ENCODE measurements at places on chromosomes 11 and 22.

DNA sequence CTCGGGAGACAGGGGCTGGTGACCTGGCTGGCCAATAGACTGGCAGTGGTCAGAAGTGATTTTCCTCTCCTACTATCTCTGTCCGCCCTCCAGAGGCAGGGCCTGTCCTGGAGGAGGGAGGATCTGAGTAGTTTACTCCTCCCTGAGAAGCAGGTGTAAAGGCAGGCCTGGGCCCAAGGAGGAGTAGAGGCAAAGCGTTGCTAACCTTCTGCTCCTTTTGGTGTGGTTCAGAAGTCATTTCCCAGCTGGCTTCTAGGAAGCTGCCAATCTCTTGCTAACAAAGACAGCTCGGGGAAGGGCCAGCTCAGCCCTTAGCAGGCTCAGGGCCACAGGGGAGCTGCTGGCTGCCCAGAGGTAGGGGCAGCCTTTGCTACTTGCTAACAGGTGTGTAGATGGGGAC is 151.1 kb upstream of the NECTIN1 start:
- no peak for DNase-seq

GRCh38 chr11:3016861-3017260 is 24.7 kb upstream of the NAP1L4 start:
- no peak for DNase-seq

- no peak for DNase-seq
Observed at GRCh38 chr11:109033627-109034338, 368.9 kb downstream of the DDX10 start.

DNA sequence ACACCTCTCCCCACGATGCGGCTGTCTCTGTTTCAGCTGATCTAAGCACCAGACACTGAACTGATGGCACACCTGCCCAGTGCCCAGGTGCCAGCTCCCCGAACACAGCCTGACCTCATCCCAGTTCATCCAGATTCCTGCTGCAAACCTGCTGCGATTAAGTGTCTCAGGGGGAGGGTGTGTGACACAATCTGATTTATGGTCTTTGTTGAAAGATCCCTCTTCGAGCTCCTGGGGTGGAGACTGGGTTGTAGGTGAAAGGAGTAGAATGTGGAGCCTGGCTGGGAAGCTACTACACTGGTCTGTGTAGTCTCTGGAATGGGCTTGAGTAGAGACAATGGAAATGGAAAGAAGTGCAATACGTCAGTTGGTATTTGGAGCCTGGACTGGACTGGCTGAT is 390.3 kb downstream of the SHANK2 start:
- DNase-seq, result no peak

DNA sequence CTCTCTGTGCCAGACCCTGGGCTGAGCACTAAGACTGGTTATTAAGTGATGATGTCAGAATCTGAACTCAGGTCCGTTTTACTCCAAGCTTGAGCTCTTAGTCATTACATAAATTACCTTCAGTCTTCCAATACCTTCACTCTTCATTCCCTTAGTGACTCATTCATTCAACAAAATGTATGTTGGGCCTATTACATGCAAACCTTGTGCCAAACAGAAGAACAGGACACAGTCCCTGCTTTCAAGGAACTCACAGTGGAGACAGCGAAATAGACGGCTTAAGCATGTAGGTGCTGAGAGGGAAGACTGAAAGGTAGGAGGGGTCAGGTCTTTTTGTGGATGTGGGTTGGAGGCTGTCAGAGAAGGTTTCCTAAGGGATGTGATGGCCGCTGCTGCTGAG is 3.3 kb downstream of the KCTD14 start:
- no peak for DNase-seq

- no peak for DNase-seq
Observed at GRCh38 chr11:12066799-12067508, 43.4 kb upstream of the MICAL2 start.

- no peak for DNase-seq
Observed at GRCh38 chr22:46073683-46074504, 76.4 kb upstream of the PPARA start.

- no peak for DNase-seq
Observed at GRCh38 chr11:8258784-8259183, 4.9 kb downstream of the LMO1 start.

- no peak for DNase-seq
Observed at GRCh38 chr22:40251106-40251505, 73.4 kb downstream of the TNRC6B start.

DNA sequence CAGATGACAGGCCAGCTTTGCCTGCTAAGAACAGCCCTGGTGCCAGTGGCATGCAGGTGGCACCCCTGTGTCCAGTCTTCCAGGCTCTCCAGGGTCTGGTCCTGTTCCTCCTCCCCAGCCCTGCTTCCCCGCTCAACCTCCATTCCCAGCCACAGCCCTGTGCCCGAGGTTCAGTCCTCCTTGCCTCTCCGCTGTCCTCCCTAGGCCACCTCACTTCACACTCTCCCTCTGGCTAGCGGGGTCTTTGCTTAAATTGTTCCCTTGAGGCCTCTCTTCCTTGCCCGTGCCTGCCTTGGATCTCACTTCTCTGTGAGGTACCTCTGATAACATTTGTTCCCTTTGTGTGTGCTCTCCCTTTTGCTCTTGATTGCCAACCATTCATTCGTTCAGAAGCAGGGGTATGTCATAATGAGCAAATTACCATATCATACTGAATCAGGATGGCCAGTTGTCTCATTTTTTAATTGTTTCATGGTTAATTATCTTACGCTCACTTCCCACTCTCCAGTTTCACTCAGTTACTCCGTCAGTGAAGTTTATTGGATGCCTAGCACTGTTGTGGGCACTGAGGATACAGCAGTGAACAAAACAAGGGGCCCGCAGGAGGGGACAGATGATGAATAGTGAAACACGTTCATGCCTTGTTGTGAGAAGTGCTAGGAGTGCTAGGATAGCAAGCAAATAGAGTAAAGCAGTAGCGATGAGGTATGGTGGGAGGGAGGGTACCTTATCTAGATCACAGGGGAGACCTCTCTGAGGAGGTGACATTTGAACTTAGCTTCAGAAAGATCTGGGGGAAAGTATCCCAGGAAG is 7.4 kb downstream of the BMAL1 start:
- no peak for DNase-seq

GRCh38 chr22:44118645-44119315 is 61.9 kb upstream of the PARVG start:
- DNase-seq, result peak; percentile 19

DNA sequence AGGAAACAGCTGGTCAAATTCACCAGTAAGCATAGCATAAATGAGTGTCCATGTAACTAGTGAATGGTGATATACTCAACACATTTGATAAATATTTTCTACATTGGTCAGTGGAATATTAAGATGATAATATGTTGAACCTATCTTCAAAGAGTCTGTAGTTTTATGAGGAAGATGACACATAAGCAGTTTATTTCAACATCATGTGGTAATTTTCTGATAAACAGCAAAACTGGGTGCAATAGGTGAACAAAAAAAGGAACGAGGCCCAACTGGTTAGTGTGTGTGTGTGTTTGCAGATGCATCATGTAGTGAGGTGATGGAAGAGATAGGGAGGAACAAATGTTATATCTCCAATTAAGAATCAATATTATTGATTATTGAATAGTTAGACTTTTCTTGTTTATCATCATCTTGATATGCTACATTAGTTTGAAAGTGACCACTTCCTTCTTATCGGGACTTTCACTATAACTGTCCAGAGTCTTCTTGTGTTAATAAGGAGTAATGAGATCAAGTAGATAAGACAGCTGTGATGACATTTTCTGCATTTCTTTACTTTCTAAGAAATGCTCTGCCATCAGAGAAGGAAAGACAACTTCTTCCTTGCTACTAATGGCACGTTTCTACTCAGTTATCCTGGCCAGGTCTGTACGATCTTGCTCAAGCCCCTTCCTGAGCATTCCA is 270.7 kb downstream of the ETS1 start:
- DNase-seq, result no peak

GRCh38 chr11:134562196-134562595 is 150.2 kb upstream of the B3GAT1 start:
- DNase-seq, result no peak

DNA sequence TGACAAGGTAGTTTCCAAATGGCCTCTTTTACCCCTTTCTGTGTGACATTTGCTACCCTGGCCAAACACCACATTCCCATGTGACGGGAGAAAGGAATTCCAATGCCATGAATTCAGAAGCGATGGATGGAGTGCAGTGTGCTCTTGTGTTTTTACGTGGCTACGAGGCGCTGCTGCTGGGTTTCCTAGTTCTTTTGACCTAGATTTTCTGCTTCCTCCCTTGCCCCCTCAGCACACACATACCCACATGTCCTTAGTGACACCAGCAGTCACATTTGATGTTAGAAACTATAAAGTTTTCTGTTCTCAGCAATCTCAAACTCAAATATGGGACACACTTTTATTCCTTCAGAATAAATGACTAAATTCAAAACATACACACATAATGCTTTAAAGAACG is 7.8 kb upstream of the TMA7B start:
- DNase-seq, result no peak

GRCh38 chr11:1834779-1835670 is at the start of gene SYT8:
TSS of gene SYT8 (plus strand) at chr11:1834990. CDS start at chr11:1835106, 116 bp downstream.
- no peak for DNase-seq

DNA sequence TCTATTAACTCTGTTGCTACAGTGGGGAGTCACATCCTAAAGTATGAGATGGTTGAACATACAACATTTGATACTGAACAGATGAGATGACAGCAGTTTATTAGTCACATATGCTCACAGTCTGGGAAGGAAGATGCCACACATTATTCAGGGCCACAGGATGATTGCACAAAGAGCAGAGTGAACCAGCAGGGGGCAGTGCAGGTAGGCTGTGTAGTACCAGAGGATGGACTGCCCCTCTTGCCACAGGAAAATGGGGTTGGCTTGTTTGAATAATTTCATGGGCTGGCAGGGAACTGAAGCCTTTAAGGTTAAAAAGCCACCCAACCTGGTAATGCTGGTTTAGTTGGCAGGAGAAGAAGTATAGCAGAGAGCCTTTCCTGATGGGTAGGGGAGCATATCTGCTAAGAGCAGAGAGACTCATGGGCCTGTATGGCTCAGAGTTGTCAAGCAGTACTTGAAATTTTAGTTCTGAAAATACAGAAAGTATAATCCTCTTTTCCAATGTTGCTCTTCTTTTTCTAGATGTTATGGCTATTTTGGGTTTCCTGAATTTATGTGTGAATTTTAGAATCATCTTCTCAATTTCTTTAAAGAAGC is 180.4 kb upstream of the B3GAT1 start:
- no peak for DNase-seq

- no peak for DNase-seq
Observed at GRCh38 chr11:131762346-131763110, 392.1 kb downstream of the NTM start.

- DNase-seq, result no peak
Observed at GRCh38 chr22:45878051-45878781, 98.7 kb downstream of the WNT7B start.

DNA sequence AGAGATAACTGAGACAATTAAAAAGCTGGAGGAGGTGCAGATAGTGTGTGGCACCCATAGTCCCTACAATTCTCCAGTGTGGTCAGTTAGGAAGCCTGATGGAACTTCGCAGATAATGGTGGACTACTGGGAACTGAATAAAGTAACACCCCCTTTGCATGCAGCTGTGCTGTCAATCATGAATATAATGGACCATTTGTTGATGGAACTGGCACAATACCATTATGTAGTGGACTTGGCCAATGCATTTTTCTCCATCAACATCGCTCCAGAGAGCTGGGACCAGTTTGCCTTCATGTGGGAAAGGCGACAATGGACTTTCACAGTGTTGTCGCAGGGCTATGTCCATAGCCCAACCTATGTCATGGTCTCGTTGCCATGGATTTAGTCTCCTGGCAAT is 324.2 kb downstream of the TMEM135 start:
- no peak for DNase-seq

DNA sequence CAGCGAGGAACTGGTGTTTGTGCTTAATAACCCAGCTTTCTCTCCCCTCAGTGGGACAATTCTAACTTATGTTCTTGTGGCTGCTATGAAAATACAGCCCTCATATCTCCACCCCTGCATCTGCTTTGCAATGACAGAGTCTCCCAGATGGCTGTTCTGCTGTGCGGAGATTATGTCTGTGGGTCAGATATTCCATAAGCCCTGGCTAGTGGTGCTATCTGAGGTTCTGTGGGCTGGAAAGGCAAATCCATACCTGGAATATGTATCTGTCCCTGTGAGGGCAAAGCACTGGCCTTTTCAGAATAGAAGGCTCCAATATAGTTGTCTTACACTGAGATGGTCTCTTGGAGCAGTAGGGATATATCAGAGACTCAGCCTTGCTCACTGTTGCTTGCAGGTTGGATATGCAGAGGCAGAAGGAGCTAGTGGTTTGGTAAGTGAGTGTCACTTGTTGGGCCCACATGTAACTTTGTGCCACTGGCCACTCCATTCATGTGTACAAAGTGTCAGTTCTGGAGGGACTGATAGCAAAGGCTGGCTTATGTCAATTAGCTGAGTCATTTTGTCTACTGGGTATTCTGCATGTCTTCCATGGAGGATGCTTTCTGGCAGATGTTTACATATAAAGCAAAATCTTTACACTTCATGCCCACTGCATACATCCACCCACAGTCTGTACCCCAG is 246.6 kb downstream of the FAM76B start:
- DNase-seq, result no peak

- no peak for DNase-seq
Observed at GRCh38 chr11:12473381-12473780, 96.0 kb downstream of the PARVA start.

DNA sequence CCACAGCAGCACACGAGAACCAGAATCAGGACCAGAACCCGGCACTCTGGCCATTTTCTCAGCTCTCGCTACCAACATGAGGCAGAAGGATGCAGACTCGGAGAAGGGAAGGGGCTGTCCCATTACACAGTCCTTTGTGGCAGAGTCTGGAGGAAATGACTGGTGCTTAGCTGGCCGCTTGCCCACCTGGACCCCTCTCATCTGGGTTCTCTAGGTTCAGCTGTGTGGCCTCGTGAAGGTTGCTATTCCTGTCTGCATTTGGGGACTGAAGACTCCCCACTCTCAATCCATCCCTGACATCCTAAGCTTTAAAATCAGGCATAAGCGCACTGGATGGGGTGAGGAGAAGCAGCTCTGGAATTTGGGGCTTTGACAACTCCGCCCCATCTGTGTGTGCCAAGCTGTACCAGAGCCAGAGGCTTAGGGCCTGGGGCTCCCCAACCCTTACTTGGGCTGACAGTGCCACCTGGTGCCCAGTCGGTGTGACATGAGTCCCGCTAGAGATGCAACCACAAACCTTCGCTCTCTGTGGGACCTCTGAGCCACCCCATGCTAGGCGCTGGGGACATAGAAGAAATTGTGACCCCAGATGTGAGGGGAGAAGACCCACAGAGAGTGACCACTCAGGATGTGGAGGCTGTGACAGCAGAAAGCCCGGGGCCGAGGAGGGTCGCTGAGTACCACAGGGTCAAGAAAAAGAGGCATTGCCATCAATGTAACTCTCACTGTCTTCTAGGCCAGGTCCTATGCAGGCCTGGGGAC is 35.8 kb upstream of the FCHSD2 start:
- peak; percentile 88 for DNase-seq

- no peak for DNase-seq
Observed at GRCh38 chr11:64766881-64767280, 7.1 kb upstream of the PYGM start.

- no peak for DNase-seq
Observed at GRCh38 chr22:26708256-26709009, 51.0 kb downstream of the MIAT start.
